ENCODE measurements at places on chromosomes 6 and 20.

DNA sequence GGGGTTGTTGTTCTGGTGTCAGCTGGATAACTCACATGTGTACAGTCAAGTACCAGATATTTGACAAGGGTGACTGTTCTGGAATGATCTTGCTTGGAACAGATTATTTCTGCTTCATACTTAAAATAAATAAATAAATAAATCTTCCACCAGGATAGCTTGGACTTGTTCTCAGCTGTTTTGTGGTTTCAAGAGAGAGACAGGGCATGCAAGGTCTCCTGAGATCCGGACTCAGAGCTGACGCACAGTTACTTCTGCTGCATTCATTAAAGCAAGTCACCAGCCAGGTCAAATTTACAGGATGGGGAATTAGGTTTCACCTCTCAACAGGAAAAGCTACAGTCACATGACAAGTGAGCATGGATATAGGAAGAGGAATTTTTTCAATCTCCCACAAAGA, 285.0 kb upstream of the SPTLC3 start:
- no peak for DNase-seq

- DNase-seq: no peak
Measured at GRCh38 chr6:14865531-14866100, 380.3 kb upstream of the JARID2 start.

GRCh38 chr6:49406250-49406970, 56.6 kb downstream of the MMUT start:
- no peak for DNase-seq

DNA sequence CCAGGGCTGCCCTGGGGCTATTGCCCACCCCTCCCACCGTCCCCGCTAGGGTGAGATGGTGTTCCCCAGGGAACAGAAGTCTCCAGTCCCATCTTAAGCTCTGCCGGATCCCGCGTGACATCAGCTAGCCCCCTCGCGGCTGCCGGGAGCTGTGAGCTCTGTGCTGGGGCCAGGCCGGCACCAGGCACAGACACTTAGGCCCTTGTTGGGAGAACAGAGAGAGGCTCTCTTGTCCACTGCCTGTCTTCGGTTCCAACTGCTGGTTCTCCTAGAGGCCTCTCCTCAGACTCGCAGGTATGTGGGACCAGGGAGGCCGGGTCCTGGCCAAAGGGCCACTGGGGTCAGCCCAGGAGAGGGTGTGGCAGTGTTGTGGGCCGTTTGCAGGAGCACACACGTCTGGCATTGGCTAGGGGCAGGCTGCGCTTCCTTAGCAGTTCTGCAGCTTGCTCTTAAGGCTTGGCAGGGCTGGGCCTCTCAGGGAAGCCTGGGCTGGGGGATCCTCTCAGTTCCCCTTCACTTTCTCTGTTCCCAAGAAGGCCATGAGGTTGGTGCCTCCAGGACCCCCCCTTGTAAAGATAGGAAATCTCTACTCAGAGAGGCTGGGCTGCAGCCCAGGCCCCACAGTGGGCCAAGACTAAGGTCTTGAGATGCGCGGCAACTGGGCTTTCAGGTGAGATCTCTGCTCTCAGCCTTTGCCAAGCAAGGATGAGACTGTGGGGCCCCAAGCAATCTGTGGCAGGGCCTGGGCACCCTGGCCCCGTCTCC, 6.3 kb downstream of the SGK2 start:
- no peak for DNase-seq

GRCh38 chr20:9408422-9409300, 105.7 kb upstream of the LAMP5 start:
- DNase-seq: peak; percentile 55

DNA sequence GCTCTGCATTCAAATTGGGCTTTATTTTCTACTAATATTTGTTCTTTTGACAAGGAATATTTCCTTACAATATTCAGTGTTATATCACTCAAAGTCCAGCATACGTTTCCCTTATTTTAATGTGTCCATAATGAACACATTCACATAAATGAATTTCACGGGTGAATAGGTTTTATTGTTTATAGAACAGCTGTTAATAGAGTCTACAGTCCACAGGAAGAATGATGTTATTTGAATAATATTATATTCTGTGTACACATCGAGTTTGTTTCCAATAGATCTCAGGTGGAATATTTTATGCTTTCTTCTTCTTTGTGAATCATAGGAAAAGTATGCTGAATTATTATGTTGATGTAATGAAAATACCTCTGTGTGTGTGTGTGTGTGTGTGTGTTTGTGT, 582.4 kb downstream of the CDH26 start:
- no peak for DNase-seq

DNA sequence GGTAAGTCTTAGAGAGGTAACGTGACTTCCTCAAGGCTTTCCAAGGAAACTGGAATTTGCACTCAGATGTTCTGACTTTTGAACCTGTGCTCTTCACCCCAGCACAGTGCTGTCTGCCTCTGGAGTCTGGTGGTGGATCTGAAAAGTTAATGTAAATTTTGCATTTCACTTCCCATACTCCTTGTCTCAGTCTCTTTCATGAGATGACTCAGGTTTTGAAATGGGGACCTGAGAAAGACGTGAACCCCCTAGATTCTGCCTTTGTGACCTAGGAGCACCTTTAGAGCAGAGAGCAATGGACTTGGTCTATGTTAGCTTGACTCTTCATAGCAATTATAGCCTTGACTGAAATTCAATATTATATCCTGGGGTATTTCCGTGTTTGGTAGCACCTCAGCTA, 223.0 kb downstream of the QKI start:
- DNase-seq: no peak

DNA sequence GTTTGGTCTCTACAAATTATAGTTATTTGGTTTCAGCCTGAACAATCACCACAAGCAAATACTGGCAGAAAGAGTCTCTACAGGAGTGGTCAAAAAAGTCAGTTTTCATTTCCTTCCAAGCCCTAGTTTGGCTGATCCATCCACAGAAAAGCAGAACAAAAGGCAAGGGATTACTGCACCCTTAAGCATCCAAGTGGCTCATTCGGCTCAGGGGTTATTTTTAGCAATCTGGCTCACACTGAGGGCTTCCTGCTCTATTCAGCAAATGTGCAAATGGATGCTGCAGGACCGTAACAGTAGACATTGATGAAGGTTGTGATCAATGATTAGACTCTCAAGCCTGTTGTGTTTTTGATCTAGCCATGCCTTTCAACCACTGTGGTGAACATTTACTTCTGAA, 62.2 kb upstream of the FABP7 start:
- no peak for DNase-seq

GRCh38 chr6:118495485-118496280, 52.4 kb upstream of the PLN start:
- no peak for DNase-seq

DNA sequence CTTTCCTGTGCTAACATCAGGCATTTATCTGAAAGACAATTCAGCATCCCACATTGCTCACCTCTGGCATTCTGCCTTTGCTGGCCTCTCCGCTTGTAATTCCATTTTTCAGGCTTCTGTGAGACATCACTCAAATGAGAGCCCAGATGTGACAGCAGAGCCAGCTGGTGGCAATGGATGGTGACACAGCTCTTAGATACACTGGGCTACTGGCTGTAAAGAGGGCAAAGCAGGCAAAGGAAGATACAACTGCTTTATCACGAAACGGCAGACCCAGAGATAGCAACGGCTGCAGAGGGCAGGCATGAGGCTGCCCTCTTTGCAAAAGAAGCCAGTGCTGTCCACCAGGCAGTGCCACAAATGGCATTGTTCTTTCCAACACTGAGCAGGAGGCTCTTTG, 329.8 kb downstream of the KIF16B start:
- DNase-seq: no peak

GRCh38 chr6:7142228-7142801, 34.6 kb downstream of the RREB1 start:
- DNase-seq: no peak

GRCh38 chr20:58307270-58307669, 2.2 kb upstream of the RAB22A start:
- no peak for DNase-seq
